ENCODE measurements at places on chromosomes 5 and 9.

- DNase-seq = no peak
These were observed 24.4 kb downstream of the ZCCHC7 start for GRCh38 chr9:37144762-37145161.

- DNase-seq = no peak
These were observed 81.1 kb downstream of the CDO1 start for GRCh38 chr5:115735108-115735998.

- no peak for DNase-seq
These were observed 11.0 kb upstream of the GNPDA1 start for GRCh38 chr5:142023836-142024235.

DNA sequence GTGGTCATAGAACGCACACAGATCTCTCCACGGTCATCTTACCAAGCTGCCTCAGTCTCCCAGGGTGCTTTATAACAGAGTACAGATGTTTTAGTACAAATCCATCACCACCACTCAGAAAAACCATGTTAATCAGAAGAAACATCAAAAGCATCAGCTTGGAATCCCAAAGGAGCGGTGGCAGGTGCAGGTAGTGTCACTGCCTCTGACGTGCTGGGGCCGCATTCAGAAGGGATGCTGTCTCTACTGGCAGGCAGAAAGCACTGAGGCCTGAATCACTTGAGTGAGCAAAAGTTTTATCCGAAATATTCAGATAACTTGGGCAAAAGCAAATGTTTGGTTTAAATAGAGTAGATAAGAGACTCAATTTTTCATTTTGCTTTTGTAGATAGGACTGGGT, 448.4 kb upstream of the ZNF608 start:
- DNase-seq = no peak

GRCh38 chr9:116566677-116567488, 120.2 kb upstream of the TRIM32 start:
- no peak for DNase-seq

GRCh38 chr9:15262581-15262980, 44.4 kb downstream of the TTC39B start:
- no peak for DNase-seq

DNA sequence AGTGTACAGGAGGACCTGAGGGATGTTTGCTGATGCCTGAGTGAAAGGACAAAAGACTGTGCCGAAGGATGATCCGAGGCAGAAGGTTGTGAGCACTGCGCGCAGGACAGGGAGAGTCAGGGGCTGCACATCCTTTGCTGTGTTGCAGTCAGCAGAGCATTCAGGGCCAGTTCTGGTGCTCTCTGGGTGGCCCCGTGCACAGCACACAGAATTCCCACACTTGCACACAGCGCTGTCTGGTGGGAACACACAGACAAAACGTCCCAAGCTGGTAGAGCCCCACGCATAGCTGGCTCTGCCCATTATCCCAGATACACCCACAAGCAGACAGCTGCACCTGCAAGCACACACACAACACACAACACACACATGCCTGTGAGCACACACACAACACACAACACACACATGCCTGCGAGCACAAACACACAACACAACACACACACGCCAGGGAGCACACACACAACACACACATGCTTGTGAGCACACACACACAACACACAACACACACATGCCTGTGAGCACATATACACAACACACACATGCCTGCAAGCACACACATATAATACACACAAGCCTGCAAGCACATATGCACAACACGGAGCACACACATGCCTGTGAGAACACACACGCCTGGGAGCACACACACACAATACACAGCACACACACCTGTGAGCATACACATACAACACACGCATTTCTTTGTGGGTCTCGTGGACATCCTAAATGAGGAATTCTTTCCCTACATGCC, 74.4 kb downstream of the FGF18 start:
- DNase-seq = no peak

GRCh38 chr9:4148231-4148561, 151.7 kb downstream of the GLIS3 start:
- DNase-seq = no peak

- DNase-seq = no peak
These were observed 215.1 kb upstream of the ARRDC3 start for GRCh38 chr5:91598216-91598615.

- no peak for DNase-seq
These were observed 70.4 kb upstream of the SNX2 start for GRCh38 chr5:122704247-122705036.

- DNase-seq = no peak
These were observed 260.1 kb downstream of the PRELID2 start for GRCh38 chr5:145574889-145575573.

DNA sequence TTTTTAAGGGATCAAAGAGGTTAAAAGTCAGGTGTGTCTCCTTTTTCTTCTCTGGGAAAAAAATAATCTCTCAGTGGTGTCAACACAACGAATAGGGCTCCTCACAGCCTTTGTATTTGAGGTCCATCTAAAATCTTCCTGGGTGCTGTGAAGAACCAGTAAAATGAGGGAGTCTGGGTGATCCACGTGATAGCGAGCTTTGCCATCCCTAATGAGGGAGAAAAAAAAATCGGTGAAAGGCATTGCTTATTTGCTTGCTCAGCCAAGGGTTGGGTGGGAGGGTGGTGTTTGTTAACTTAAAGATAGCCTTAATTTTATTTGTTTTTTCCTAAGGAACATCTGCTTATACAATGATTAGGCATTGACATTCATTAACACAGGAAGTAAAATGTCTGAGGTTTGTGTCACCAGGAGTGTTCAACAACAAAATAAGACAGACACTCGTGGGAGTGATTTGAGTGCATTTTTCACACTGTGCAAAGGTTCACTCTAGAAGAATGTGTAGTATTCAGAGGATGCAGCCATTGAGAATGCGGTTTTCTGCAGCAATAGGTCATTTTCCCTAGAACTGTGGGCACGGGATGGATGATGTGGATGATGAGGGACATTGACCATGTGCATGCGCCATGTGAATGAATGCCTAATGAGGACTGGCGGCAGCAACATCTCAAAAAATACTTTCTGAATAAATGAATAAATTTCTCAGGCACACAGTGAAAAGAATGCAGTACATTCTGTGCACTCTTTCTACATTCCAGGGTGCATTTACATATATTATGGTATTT, 369.5 kb downstream of the NTRK2 start:
- no peak for DNase-seq

DNA sequence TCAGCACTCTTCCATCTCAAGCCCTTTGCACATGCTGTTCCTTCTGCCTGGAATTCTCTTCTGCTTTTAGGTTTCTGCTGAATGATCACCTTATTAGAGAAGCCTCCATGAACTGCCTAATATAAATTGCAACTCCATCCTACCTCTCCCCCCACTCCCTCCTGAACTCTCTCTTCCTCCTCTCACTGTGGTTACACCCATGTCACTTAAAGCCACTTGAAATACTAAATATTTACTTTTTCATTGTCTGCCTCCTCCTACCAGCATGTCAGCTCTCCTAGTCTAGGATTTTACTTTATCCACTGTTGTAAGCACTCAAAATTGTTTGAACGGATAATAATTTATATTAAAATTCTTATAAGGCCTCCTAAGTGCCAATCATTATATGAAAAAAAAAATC, 43.8 kb downstream of the ACTL7B start:
- DNase-seq = no peak

GRCh38 chr5:93070938-93071337, 510.1 kb downstream of the NR2F1-AS1 start:
- DNase-seq = no peak

DNA sequence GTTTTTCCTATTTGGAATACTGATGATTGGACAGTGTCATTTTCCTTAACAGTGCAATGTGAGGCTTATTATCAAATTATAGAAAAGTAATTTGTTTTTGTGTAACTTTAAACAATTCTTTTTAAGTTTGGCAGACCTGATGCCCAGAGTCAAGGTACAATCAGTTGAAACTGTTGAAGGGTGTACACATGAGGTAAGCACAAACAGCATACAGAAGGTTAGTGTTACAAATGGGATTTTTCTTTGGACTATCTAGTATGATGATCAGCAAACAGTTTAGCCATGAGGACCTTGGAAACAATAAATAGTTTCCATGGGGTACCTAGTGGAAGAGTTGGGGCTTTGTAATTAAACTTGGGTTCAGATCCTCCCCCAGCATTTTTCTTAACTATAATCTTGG, 16.2 kb downstream of the MTREX start:
- DNase-seq = no peak

GRCh38 chr5:107072440-107072839, 598.3 kb downstream of the EFNA5 start:
- no peak for DNase-seq

- no peak for DNase-seq
These were observed 27.7 kb downstream of the DUSP1 start for GRCh38 chr5:172743112-172743959.

DNA sequence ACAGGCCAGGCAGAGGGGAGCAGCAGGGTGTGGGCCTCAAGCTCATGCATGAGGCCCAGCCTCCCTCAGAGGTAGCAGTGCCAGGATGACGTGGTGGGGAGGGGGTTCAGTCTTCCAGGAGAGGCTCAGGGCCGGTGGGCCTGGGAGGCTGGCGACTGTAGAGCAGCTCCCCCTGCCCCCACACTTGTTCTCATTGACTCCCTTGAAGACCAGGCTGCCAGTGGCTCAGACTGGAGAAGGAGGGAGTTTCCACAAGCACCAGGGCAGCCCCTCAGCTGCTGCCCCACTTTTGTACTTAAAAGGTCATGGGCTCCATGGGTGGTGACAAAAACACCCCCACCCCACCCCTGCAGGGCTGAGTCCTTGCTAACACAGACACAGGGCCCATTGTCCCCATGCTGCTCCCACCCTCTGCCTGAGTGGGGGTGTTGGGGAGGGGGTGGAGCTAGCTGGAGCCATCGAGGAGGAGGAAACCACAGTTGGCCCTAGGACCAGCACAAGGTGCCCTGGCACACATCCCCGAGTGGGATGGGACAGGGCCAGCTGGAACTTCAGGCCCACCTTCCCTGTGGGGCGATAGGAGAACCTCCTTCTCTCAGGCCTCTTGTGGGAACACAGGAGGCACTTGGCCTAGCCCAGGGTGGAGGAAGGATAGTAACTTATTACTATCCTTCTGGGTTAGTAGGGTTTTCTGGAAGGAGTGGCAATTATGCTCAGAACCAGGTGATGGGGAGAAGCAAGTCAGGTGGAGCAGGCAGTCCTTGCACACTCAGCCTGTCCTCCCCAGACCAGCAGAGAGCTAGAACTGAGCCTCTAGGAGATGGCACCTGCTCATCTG, 10.7 kb downstream of the PDLIM4 start:
- DNase-seq = no peak

DNA sequence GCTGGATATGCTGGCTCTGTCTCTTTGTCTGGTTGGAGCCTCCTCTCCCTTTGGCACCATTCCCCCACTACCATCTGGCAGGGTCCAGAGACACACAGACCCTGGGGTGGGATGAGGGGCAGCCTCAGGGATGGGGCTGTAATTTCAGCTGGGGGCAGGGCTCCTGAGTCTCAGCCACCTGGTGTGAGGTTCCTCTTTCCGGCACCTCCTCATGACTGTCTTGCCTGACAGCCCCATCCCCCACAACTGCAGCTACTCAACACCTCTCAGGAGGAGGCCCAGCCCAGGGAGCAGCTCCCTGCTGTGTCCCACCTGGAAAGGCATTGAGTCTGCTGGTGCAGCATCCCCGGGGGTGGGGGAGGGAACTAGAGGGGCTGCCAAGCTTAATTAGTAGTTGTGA, 11.7 kb upstream of the RPS14 start:
- DNase-seq = no peak

DNA sequence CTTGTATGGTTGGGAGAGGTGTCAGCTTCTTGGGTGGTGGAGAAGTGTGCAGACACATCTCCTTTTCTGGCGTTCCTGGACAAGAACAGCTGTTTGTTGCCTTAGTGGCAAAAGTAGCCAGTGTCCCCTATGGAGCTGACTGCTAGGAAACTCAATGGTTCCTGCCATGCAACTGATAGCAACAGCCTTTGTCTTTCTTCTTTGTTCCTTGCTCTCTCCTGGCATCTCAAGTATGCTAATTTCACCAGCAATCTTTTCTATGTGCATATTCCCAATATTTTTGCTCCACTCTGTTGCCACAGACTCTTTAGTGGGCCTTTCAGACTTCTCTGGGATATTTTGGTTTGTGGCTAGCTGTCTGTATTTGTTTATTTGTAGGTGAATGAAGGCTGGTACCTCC, 36.7 kb downstream of the FBXO4 start:
- DNase-seq = no peak

Data from stimulated activated CD4-positive, alpha-beta T cell treated with anti-CD3 and anti-CD28 coated beads, Interleukin-15, amount 100 ng/mL, for 1 hour (primary cell).